ENCODE measurements at places on chromosomes 2 and 18.

GRCh38 chr2:15868186-15868585, 72.2 kb upstream of the MYCN start:
- DNase-seq = no peak

DNA sequence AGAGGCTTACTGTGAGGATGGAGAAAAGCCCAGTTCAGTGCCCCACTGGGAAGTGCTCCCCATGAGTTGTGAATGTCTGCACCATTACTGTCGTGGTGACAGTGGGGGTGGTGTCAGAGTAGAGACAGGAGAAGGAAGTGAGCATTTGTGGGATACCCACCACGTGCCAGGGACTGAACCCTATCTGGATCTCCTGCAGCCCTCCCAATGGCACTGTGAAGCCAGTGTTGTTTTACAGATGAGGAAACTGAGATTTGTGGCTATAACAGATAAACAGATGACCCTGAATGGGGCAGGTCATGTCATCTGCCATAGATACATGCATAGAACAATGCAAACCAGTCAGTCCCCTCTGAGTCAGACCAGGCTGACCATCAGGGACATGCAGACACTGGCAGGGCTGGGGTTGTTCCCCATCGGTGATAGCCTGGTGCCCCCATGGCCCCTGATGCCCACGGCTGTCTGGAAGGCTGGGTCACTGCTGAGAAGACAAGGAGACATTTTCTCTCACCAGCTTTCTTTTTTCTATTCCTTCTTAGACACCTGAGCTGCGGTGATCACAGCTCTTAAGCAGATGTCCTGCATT, 60.8 kb downstream of the EMILIN2 start:
- DNase-seq = no peak

- no peak for DNase-seq
Observed at GRCh38 chr2:239307221-239307569, 93.6 kb downstream of the HDAC4 start.

GRCh38 chr2:115825912-115826311, 1383.5 kb downstream of the DPP10 start:
- DNase-seq = no peak

DNA sequence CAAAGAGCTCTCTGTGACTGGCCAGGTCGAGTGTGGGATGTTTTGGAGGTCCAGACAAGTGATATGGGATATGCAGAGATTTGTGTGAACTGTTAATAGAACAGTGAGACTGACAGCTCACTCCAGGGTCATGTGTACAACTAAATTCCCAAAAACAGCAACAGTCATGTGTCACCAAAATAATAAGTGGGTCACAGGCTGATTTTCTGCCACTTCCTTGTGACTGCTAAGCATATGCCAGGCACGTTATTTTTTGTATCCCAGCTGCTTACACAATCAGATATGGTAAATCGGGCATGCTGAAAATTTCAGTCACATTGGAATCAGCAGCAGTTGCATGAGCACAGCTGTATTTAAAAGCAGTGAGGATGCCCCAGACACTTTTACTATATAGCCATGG, 198.7 kb downstream of the PTGR3 start:
- no peak for DNase-seq

- no peak for DNase-seq
Observed at GRCh38 chr18:58556331-58557007, 72.4 kb downstream of the ALPK2 start.

GRCh38 chr2:53670331-53670730, 97.3 kb upstream of the CHAC2 start:
- DNase-seq = no peak

GRCh38 chr2:32671885-32672533, 44.2 kb downstream of the TTC27 start:
- no peak for DNase-seq

DNA sequence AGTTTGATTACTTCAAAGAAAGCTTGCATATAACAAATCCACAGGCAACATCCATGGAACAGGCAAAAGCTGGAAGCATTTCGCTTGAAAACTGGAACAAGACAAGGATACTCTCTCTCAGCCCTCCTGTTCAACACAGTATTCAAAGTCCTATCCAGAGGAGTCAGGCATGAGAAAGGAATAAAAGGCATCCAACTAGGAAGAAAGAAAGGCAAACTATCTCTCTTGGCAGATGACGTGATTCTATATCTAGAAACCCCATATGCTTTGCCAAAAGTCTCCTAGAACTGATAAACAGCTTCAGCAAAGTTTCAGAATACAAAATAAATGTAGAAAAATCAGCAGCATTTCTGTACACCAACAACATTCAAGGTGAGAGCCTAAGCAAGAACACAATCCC, 34.1 kb upstream of the MC4R start:
- no peak for DNase-seq

GRCh38 chr18:46624127-46624526, 32.9 kb downstream of the LOXHD1 start:
- DNase-seq = no peak

GRCh38 chr18:40313030-40313642, 1641.9 kb upstream of the PIK3C3 start:
- DNase-seq = no peak

GRCh38 chr2:63023444-63023843, 27.2 kb upstream of the OTX1 start:
- no peak for DNase-seq

DNA sequence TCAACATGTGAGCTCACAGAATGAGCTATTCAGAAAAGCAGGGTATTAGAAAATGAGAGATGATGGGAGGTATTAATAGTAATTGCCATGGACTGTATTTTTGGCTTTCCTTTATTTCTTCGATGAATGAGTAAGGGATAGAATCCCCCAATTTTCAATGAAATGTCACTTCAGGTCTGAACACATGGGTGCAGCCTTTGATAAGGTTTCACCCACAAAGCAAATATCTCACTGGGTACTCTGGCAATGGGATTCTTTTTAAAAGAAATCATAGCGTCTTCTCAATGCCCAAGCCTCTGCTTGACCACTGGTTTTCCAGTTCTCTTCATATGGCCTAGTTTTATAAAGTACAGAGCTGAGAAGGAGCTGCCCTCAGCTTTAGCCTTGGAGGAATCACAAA, 610.5 kb upstream of the FANCL start:
- DNase-seq = no peak

GRCh38 chr2:43642363-43642762, 5.3 kb downstream of the PLEKHH2 start:
- no peak for DNase-seq

GRCh38 chr2:64770781-64771334, 117.1 kb upstream of the SERTAD2 start:
- DNase-seq = no peak

DNA sequence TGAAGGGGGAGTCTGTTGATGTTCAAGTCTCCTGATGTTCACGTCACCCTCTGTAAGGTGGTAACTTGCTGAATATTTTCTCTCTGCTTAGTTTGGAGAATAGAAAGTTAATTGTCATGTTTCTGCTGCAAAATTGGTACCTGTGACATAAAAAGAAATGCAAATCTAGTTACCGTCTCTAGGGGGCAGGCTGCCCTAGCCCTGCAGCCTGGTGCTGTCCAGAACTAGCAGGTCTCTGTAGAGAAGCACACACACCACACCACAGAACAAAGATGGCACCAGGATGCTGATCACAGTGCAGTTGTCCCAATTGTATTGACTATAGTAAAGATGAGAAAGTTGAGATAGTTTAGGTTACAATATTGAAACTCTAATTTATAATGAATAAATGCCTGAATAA, 47.0 kb downstream of the SLC9A4 start:
- DNase-seq = no peak

- DNase-seq = no peak
Observed at GRCh38 chr2:17790536-17790935, 25.7 kb upstream of the MSGN1 start.

GRCh38 chr2:235564884-235565530, 71.2 kb downstream of the AGAP1 start:
- DNase-seq = no peak

DNA sequence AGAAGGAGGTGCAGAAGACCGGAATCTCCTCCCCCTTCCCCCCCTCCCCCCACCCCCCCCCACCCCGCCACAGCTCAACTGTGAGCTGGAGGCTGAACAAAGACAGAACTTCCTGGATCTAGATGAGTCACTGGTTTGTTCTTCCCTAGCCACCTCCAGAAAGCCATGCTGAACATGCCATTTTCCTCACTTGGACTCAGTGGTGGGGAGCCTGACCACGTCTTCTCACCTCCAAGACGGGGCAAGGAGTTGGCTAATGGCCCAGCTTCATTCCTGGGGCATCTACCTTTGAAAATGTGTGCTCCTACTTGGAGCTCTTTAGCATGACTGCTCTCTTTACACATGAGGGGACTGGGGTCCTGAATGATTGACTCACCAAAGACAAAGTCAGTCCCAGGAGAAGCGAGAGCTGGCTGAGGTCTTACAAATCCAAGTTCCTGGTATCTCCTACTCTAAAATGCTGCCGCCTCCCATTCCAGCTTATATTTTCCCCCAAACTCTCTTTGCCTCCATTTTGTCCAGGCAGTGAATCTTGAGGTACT, 22.6 kb upstream of the FZD5 start:
- DNase-seq = no peak

DNA sequence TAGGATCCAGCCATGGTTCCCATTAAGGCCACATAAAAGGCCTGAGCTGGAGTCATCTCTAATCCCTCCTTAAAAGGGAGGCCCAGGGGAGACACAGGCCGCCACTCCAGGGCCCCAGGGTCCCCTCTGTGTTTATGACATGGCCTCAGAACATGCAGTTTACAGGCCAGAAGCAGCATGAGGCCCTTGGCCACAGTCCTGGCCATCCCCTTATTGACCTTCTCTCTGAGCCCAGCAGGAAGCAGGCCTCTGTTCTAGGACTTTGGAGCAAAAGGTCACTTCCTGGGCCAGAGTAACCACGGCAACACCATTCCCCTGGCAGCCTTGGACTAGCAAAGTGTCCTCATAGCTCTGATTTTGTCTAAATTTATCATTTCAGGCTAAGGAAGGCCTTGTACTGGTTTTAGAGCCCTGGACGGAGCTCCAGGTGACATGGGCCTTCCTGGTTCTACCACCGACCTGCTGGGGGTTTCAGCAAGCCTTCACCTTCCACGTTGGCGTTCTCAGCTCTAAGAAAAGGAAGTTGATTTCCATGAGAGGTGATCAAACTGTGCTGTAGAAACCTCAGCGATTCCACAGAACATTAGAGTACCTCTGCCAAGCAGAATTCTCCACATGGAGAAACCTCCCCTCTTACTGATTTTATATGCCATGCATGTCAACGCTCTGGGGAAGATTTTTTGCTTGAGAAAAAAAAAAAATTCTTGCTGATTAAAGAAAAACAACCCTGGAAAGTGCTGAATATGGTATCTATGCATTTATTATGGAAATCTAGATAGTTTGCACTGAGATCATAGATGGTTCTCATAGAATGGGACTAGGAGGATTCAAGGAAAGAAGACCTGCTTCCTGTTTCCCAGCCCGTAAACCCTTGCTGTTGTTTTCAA, 53.7 kb downstream of the HS1BP3 start:
- no peak for DNase-seq

- DNase-seq = no peak
Observed at GRCh38 chr2:164655750-164656149, 34.5 kb upstream of the GRB14 start.

- DNase-seq = no peak
Observed at GRCh38 chr2:157809212-157809611, 66.9 kb downstream of the ACVR1 start.

DNA sequence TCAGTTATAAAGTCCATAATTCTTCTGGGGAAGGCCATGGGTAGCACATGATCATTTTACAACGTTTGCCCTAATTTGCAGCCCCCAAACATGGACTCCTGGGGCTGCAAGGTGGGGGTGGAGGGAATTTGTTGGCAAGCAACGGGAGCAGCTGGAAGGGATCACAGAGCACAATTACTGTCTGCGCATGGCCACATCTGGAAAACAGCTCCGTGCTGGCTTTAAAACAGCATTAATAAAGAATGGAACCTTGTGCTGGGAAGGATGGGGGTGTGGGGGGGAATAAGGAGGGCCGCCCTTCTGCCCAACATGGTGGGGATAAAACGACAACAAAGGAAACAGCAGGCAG, 60.9 kb upstream of the SLC14A2 start:
- DNase-seq = no peak

GRCh38 chr2:32768387-32769174, 140.7 kb downstream of the TTC27 start:
- no peak for DNase-seq

DNA sequence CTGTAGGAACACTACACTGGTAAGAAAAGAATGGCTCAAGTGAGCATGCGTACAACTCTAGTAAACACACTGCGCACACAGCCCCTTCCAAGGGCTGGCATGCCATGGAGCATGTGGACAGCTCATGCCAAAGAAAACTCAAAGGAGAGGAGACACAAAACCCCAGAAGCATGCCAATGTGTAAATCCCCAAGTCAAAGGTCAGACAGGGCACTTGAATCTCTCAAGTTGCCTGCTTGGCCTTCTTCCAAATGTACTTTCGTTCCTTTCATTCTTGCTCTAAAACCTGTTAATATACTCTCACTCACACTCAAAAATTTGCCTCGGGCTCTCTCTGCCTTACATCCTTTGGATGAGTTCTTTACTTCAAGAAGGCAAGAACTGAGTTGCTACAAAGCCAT, 365.3 kb downstream of the NBAS start:
- DNase-seq = no peak

- no peak for DNase-seq
Observed at GRCh38 chr2:204201507-204201906, 264.9 kb downstream of the ICOS start.

GRCh38 chr2:170189757-170190156, 11.8 kb downstream of the MYO3B start:
- DNase-seq = no peak

DNA sequence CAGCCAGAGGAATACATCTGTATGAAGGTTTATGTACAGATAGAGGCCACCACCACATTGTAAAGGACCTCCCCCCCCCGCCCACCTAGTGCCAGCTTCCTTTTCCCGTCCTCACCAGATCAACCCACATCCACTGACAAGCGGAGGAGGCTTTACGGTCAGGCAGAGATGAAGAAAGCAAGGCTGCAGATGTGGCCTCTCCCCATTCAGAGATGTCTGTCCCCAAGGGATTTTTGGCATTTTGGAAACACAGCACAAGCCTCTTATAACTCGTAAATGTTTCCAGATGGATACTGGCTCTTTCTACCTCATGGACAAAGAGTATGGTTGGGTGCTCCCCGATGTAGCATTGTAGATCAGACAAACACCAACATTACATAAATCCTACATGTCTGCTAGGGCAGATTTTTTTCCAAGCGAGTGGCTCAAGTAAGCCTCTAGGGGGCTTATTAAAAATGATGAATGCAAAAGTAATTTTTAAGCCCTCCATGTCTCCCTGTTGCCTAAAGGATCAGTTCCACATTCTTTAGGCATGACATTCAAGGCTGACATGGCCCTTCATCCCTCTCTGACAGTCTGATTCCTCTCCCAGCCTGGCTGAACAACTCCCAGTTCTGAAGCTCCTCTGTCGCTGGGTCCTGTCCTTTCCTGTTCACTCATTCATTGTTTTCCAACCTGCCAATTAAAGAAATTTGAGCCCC, 11.7 kb downstream of the VIT start:
- no peak for DNase-seq

DNA sequence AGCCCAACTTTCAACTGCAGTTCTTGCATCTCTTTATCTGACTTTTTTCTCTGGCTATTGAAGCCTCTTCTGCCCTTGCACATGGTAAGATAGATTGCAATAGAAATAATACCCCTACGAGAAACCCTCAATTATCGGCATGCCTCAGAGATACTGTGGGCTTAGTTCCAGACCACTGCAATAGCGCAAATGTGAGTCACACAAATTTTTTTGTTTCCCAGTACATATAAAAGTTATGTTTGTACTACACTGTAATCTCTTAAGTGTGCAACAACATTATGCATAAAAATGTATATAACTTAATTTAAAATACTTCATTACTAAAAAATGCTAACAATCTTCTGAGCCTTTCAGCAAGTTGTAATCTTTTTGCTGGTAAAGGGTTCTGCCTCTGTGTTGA, 124.7 kb downstream of the PDE1A start:
- no peak for DNase-seq

Data from activated CD8-positive, alpha-beta memory T cell treated with anti-CD3 and anti-CD28 coated beads for 4 hours (primary cell).